Activated CD4-positive, alpha-beta T cell treated with anti-CD3 and anti-CD28 coated beads for 24 hours (primary cell): ENCODE measurements at places on chromosomes 6 and 20.
A peak's percentile ranks its signal among the peaks of the same experiment; 100 is the strongest.

DNA sequence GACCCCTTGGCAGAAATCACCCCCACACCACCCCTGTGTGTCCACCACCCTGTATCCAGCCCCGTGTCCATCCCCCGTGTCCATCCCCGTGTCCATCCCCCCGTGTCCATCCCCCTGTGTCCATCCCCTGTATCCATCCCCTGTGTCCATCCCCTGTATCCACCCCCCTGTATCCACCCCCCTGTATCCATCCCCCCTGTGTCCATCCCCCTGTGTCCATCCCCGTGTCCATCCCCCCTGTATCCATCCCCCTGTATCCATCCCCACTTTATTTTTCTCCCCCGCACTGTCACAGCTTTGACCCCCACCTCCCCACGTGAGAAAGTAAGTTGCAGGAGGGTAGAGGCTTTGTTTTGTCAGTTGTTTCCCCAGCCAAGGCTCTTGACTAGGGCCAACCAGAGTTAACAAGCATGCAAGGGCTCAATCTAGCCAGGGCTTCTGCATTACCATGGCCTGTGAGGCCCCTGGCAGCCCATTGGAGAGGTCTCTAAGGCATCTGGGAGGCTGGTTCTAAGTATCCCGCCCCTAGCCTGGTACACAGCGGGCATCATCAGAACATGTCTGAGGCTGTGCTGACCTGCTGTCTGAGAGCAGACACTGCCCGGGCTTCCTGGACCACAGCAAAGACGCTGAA, 18.1 kb upstream of the SIRPA start:
- DNase-seq: no peak

DNA sequence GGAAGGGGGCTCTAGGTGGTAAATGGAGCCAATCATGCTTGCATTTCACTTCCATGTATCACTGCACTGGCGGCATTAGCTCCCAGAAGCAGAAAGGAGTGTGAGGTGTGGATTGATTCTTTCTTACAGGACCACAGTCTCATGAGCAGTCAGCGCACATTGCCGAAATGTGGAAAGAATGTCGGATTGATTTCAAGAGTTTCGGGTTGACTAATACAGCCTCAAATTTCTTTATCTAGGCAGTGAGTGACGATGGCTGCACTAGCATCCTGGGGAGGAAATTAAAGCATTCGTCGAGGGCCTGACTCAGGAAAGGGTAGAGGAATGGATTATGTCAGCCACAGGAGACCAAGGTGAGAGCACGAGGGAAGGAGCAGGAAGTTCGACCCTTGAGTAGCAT, 222.8 kb upstream of the CDYL start:
- DNase-seq: no peak

DNA sequence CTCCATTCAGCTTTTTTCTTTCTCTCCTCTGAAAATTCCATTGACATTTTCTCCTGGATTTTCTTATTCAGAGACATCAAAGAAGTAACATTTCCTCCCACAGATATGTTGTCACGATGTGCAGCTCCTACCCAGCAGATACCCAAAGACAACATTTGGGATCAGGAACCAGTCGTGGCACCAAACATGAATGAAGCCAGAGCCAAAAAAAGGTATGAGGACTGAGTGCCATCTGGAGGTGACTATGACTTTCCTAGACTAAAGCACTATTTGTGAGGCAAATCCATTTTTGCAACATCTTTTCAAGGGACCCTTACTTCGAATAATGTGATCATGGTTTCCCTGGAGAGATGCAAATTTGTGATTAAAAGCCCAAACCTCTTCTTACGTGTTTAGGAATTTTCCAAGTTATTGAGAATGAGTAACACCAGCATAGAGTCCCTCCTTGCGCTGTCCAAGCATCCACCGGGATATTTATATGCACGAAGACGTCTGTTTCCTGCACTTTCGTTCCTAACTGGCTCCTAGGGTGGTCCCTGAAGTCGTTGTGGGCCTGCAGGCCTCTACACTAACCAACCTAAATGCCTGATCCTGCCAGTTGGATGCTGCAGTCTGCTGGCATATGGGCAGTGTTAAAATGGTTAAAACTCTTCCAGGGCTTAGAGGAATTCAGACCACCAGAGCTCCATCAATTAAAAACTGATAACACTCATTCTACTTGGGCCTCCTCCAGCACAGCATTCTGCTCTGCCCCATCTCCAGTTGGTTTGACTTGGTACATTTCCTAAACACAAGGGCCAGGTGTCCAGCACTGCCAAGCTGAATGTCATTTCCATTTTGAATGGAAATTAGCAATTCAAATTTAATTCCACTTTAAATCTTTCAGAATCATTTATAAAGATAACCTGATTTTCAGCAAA, 256.6 kb downstream of the C6orf118 start:
- DNase-seq: no peak

GRCh38 chr20:1335961-1336698, 7.2 kb upstream of the SDCBP2 start:
- DNase-seq: no peak

DNA sequence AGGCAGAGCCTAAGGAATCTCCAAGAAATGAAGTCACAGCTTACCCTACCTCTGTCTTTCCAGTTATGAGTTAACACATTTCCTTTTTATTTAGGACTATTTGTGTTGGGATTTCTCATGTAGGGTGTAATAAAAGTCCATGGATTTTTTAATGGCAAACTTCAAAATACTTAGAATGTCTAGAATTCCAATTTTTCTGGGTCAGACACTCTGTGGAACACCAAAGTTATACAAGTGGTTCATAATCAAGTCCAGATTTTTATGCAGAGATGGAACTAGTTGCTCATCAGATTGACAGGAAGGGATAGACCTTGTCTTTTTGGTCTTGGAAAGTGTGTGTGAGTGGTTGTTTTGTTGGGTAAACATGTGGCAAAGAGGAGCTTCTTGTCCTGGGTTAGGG, 303.5 kb upstream of the RNF24 start:
- no peak for DNase-seq

GRCh38 chr6:45685076-45685475, 307.3 kb upstream of the SUPT3H start:
- DNase-seq: no peak

- no peak for DNase-seq
These were observed 179.3 kb downstream of the MTFR2 start for GRCh38 chr6:136070815-136071214.

DNA sequence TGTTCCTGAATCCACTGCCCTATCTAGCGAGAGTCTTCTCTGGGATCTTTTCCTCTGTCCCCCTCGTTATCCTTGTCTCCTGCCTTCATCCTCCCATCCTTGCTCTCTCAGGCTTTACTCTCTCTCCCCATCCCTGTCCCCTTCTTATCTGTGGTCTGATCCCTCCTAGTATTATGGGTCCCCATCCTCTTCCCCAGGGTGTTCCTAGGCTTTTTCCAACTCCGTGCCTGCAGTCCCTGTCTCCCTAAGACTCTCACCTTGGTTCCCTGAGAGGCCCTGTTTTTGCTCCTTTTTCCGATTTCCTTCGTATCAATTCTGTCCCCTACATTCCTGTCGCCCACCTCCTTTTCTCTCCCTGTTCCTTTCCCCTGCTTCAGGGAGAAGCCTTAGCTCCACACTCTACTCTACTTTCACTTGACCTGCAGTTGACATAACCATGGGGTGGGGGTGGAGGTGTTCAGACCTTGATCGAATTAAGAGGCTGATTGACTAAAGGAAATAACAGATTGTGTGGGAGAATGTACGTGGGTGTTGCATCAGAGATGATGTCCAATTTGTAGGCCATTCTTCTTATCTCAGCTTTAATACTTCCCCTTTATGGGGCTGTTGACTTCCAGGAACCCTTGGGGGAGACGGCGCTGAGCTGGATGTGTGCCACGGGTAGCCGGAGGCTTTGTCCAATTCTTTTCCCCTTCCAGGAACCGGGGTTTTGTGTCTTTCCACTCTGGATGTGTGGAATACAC, 905 bp downstream of the PPARD start:
- no peak for DNase-seq

- peak; percentile 67 for DNase-seq
These were observed 3.0 kb upstream of the FOXO3 start for GRCh38 chr6:108557494-108558371.

- DNase-seq: no peak
These were observed 436.2 kb downstream of the CBLN4 start for GRCh38 chr20:55569084-55569483.

DNA sequence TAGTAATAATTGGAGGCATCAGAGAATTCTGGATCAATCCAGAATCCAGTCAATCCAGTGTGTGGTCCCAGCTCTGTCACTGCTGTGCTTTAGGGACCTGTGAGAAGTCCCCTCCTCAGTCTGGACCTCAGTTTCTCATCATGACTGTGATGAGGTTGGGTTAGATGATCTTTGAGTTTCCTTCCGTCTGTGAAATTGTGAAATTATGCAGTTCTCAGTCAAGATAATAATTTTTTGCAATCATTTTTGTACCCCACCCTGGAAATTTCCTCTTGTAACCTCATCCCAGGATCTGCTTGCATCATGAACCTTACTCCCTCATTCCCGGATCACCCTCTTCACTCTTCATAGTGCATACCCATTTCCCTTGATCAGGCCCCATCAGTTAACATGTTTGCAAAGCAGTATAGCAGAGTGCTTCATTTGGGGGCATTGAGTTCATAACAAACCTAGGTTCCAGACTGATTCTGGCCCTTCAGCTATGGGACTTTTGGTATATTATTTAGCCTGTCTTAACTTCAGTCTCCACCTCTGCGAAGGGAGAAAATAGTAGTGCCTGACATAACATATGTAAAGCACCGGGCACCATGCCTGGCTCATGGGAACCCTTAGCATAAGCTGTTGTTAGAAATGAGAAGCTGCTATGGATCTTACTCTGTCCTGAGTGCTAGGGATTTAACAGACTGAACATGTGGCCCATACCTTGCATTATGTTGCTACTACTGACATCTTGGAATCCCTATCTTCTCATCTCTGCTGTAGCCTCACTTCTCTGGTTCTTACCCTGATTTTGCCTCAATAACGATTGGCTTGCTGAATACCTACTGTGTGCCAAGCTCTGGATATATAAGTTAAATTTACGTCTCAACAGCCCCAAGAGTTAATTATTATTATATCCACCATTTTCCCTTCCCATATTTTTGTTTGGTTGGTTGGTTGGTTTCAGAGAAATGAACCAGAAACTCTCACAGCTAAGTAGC, 1.3 kb downstream of the ZNF76 start:
- DNase-seq: no peak

GRCh38 chr6:32700391-32701040, 34.1 kb upstream of the HLA-DQB1 start:
- DNase-seq: peak; percentile 12

GRCh38 chr6:27188885-27189418, 58.5 kb upstream of the PRSS16 start:
- peak; percentile 42 for DNase-seq

DNA sequence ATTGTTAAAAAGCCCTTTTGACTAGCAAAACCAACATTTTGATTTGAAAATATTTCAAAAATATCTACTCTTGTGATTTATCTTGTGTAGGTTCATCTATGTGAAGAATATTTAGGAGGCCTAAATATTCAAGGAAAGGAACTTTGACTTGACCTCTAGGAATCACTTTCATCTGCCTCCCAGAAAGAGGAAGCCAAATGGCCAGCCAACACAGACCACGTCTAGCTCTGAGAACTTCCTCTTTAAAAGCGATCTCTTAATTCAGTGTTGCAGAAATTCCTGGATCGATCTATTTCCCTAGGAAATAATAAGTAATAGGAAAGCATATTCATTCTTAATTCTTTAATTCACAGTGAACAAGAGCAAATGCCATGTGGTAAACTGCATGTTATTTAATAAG, 9.6 kb upstream of the MOXD1 start:
- no peak for DNase-seq

DNA sequence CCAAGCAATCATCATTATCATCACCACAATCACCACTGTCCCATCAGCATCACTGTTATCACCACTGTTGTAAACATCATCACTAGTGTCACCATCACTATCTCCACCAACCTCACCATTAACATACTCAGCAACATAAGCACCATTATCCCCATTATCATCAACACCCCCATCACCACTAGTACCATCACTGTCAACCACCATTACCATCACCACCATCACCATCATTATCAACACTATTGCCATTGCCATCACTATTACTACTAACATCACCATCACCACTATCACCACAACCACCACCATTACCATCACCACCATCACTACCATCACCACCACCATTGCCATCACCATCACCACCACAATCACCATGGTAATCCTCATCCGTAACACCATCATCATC, 19.5 kb downstream of the CST4 start:
- DNase-seq: no peak

DNA sequence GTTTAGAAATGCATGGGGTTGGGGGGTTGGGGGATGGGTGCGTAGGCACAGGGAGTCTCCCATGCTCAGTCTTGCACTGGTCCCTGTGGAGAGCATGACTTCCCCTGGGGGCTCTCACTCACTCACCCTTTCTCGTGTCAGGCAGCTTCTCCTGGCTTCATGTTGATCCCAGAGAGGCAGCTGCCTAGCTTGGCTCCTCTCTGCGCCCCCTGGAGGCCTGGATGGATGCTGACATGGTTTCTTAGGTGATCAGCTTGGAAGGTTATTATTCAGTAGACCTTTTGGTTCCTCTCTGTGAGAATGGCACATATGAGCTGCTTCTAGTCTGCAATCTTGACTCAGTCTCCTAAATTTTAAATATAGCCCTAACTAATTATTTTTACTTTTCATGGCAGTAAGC, 109.3 kb upstream of the FAM83B start:
- no peak for DNase-seq

DNA sequence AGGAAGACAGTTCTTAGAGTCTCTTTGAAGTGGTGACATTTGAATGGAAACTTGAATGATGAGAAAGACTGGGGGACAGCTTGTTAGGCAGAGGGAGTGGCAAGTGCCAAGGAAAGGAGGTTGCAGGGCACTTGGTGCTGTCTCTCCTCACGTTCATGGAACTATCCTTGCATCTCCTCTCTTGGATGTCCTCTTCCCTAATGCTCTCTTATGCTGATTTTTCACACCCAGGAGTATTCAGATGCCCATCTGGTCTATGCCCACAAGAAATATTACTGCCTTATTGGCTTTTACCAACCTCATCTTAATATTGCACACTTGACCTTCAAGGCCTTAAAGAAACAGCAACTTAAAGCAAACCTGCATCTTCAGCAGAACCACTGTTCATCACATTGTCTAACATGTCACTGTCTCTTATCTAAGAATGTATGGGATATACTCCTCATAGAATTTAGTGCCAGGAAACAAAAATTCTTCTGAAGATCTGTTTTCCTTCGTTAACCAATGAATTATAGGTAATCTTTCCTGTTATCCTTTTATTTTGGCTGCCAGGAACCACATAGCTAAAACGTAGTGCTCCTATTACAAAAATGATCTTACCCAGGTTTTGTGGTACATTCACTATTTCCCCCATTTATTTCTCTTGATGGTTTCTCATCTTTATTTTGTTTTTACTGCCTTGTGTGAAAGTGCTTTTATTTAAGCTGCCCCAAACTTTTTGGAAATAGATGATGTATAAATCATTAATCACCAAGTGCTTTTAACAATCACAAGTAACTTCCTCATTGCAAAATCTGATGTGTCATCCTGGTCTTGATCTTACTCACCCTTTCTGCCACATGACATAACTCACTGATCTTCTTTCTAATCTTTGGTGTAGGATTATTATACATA, 12.8 kb downstream of the RGS17 start:
- no peak for DNase-seq

- no peak for DNase-seq
These were observed 43.0 kb upstream of the HIVEP1 start for GRCh38 chr6:11969092-11969491.
